ENCODE measurements at places on chromosomes 2 and 18.

GRCh38 chr2:217799563-217800432 lies 203.0 kb downstream of the TNS1 start:
- DNase-seq = no peak

- no peak for DNase-seq
These were observed 74.1 kb downstream of the MMADHC start for GRCh38 chr2:149513461-149513860.

- no peak for DNase-seq
These were observed 47.0 kb upstream of the FOSL2 start for GRCh38 chr2:28345619-28346018.

DNA sequence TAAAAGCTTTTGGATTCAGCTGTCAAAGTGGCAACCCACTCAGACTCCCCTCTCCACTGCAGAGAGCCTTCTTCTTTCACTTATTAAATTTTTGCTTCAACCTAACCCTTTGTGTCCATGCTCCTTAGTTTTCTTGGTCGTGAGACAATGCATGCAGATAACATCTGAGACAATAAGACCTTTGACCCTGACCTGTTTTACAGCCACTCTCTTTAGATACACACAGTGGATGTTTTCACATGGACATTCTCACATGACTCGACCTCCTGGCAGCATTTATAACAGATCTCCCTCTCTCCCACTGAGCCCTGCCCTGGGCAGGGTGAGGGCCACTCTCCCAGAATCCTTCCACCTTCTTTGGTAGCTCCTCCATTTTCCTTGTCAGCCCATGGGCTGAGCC lies 30.4 kb upstream of the IL36G start:
- no peak for DNase-seq

DNA sequence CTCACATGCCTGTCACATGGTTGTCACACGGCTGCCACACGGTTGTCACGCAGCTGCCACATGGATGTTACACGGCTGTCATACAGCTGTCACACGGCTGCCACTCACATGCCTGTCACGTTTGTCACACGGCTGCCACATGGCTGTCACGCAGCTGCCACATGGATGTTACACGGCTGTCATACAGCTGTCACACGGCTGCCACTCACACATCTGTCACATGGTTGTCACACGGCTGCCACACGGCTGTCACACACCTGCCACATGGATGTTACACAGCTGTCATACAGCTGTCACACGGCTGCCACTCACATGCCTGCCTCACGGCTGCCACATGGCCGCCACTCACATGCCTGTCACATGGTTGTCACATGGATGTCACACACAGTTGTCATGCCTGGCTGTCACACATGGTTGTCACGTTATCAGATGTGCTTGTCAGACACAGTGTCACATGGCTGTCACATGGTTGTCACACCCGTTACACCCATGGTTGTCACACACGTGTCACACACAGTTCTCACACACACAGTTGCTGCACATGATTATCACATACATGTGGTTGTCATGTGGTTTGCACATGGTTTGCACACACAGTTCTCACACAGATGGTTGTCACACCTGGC lies 19.4 kb downstream of the KCNG2 start:
- no peak for DNase-seq

DNA sequence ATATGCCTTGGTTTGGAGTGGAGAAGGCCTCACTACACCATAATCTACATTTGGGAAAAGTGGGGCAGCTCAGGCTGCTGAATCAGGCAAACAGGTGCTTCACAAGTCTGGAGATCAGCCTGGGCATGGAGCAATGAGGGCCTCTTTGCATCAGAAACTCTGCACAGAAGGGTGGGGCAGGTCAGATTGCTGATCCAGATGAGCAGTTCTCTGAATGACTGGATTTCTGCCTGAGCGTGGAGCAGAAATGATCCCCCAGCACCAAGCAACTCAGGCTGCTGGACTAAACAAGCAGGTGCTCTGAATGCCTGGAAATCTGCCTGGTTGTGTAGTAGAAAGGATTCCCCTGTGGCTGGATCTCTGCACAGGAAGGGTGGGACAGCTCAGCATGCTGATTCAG lies 605.3 kb upstream of the ZNF804A start:
- no peak for DNase-seq

DNA sequence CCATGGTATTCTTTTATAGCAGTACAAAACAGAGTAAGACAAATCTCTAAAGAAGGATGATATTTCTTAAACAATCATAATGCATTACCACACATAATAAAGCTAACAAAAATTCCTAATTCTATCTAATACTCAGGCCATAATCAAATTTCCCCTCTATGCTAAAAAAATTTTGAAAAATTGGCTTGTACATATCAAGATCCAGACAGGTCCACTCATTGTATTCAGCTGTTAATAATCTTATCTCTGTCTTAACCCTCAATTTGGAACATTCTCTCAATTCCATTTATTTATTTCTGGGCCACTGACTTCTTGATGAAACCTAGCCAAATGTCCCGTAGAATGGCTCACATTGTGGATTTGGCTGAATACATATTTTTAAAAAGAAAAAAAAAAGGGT lies 59.1 kb upstream of the PAX3 start:
- DNase-seq = no peak

DNA sequence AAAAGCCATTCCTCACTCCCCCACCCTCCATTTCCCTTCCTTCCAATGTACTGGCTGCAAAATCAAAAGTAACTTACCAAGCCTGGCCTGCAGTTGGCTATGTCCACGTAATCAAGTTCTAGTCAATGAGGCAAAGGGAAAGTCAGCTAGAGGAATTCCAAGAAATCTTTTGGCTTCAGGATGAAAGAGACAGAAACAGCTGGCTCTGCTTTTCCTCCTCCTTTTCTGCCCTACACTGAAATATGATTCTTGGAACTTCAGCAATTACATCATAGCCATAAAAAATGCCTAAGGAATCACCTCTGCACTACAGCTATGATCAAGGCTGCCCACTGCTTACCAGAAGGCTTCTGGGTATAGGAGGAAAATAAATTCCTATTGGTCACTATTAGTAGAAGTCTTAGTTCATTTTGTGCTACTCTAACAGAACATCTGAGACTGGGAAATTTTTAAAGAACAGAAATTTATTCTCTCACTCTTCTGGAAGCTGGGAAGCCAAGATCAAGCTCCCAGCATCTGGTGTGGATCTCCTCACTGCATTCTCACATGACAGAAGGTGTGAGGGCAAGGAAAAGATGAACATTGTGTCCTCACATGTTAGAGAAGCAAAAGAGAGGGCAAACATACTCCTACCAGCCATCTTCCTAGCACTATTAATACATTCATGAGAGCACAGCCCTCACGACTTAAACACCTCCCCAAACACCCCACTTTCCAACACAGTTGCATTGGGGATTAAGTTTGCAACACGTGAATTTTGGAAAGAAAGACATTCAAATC lies 219.9 kb downstream of the TMX3 start:
- no peak for DNase-seq

DNA sequence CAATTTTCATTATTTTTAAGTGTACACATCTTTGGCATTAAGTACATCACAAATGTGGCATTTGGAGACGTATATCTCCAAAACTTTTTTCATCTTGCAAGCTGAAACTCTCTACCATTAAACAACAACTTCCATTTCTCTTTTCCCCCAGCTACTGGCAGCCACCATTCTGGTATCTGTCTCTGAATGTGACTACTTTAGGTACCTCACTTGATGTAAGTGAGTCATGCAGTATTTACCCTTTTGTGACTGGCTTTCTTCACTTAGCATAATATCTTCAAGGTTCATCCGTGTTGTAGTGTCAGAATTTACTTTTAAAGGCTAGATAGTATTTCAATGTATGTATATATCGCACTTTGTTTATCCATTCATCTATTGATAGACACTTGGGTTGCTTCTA lies 17.0 kb downstream of the BABAM2 start:
- no peak for DNase-seq

DNA sequence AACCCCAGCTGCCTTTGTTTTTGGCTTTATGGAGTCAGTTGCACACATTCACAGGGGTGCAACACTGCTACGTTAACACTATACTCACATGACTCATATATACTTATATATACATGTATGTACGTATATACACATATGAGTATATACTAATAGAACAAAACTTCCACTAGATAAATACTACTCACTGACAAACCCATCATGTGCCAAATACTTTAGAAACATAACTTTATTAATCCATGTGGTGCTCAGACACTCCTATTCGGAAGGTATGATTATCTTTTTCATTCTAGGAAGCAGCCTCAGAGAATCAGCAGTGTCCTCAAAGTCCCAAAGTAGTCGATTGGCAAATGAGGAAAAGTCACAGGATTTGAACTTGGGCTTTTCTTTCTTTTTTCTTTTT lies 7.9 kb downstream of the PMAIP1 start:
- no peak for DNase-seq

- DNase-seq = no peak
These were observed 38.1 kb downstream of the LRRTM4 start for GRCh38 chr2:77484026-77484425.

DNA sequence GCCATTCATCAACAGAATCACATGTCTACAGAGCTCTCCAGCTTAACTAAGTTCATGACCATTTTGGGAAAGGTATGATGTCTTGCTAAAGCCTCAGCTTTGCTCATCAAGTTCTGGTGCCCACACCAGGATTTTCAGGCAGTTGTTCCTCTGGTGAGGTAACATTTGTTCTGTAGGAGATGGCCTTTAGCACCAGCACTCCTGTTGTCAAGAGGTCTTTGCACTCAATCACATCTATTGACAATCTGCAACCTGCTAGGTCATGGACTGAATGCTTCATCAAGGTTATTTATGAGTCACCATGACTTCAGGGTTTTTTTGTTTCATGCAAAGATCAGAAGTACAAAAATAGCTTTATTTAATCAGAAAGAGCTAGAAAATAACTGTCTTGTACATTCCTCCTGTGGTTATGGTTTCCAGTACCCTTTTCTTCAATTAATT lies 36.6 kb upstream of the VIT start:
- no peak for DNase-seq

DNA sequence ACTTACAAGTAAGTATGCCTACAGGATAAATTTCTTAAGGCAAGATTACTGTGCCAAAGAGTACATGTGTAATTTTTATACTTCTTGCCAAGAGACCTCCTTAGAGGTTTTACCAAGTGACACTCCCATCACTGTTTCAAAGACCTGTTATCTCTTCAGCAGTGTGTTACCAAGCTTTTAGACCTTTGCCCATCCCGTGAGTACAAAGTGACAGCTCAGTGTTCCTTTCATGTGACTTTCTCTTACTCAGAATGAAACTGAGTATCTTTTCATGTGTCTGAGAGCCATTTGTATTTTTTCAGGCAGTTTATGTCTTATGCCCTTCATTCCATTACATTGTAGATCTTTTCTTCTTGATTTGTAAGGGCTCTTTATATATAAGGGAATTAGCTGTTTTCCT lies 287.5 kb upstream of the SALL3 start:
- no peak for DNase-seq

DNA sequence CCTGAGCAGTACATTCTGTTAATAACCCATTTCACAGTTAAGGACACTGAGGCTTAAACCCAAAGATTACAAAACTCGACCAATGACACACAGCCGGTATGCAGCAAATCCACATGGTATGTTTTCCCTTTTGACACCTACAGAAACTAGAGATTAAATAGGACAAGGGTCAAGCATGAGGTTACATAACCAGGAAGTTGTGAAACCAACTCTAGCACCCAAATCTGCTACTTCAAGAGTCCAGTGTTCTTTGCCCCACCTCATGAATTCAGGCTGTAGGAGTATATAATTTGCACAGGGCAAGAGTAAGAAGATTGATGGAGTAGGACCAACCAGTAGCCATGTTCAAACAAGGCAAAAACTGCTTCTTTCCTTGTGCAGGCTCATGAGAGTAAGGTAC lies 249.8 kb downstream of the BCL11A start:
- DNase-seq = no peak

- DNase-seq = no peak
These were observed 22.4 kb upstream of the CCBE1 start for GRCh38 chr18:59719544-59720181.

DNA sequence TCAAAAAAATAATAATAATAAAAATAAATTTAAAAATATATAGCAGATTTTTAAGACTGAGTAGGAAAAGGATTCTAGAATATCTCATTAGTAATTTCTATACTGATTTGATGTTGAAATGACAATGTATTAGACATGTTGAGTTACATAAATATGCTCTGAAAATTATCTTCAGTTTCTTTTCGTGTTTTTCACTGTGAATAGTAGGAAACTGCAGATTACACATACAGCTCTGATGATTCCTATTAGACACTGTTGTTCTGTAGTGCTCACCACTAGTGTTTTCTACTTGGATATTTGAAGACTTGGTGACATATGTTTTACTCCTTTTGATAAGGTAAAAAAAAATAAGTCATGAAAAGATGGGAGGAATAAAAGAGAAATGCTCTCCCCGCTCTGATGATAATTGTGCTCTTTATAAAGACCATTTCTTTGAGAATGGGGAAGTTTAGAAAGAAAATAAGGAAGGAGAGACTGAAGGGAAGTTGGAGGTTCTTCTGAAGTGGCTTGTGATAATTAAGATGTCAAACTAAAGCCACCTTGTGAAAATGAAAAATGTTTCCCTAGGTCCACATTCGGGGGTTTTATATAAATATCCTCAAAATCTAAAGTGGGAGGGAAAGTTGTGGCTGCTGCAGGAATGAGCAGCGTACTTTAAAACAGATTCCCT lies 52.9 kb downstream of the SLC9A2 start:
- no peak for DNase-seq

GRCh38 chr18:75783566-75784281 lies 356.2 kb upstream of the SMIM21 start:
- DNase-seq = no peak

- DNase-seq = no peak
These were observed 44.6 kb downstream of the CNGA3 start for GRCh38 chr2:98390571-98391476.

DNA sequence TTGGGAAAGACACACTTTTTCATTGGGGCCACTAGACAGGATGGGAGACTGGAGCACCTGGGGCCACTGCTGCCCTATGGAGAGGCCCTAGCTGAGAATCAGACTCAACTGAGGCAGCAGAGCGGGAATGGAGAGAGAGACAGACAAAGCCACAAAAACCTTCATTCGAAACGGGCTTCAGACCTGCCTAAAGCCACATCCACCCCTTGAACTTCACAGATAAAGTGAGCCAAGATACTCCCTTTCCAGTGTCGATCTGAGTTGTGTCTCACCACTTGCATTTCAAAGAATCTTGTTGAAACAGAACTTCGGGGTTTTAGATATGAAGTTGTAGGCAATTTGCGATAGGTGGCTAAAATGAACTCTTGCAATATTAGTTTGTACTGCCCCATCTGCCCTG lies 11.3 kb upstream of the LDLRAD4 start:
- DNase-seq = no peak

GRCh38 chr2:166610913-166611305 lies 116.9 kb upstream of the SCN7A start:
- no peak for DNase-seq

GRCh38 chr2:18500333-18500732 lies 60.1 kb downstream of the RDH14 start:
- no peak for DNase-seq

Data from COR-L47 (cell line).